CD8-positive, alpha-beta T cell (primary cell): ENCODE measurements at places on chromosomes 2 and 18.

DNA sequence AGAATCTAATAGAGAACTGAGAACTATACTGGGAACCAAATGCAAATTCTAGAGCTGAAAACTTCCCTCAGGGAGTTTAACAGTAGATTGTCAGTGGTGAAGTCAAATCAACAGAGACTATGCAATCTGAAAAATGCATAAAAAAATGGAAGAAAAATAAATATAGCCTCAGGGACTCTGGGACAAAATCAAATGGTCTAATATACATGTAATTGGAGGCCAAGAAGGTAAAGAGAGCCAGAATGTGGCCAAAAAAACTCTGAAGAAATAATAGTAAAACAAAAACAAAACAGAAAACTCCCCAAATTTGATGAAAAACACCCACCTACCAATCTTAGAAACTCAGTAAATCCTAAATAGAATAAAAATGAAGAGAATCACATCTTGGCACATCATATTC is 16.5 kb downstream of the DNAJC27 start:
- DNase-seq = no peak

DNA sequence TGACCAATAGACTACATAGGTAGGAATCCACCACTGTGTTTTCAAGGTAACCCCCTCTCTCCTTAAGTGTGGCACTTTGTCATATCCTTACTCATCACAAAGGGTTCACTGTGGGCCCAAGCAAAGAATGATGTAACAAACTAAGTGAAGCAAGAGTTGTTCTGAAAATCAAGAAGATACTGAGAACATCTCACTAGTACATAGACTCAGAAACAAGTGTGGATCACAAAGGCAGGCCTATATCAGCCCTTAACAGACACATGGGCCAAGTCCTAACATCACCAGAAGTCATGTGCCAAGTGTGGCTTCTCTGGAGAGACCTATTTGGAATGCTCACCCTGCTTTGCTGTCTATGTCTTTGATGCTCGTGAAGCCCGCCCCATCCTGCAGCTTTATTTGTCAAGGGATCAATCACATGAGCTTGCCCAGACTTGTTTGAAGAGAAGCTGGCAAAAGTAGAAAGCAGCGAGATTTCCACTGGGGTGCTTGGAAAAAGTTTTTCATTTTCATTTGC is 131.2 kb upstream of the TTC39C start:
- no peak for DNase-seq

- DNase-seq = no peak
These were observed 175.7 kb downstream of the METTL4 start for GRCh38 chr18:2395427-2396161.

GRCh38 chr2:33145459-33145858 is 198.7 kb downstream of the LTBP1 start:
- DNase-seq = no peak

DNA sequence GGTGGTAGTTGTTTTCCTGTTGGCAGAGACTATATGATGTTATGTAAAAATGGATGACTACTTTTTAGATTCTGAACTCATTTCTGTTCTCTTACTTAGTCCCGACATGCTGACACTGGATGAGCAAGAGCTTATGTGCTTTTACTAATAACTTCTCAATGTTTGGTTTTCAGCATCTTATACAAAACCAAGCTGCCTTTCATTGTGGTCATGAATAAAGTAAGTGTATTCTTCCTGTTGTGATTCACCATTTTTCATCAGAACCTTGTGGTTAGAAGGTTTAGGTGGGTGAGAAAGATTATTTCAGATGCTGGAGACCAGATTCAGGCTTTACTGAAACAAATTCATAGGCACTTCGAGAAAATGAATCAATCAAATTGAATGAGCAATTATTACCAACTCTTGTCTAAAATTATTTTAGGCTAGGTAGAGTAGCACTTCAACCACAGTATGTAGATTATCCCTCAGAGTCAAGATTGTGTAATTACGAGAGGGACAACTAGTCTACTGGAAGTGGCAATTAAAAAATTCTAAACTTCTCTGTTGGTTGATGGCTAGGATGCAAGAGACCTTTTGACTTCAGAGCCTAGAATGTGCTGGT is 9.3 kb downstream of the GPN1 start:
- DNase-seq = no peak

DNA sequence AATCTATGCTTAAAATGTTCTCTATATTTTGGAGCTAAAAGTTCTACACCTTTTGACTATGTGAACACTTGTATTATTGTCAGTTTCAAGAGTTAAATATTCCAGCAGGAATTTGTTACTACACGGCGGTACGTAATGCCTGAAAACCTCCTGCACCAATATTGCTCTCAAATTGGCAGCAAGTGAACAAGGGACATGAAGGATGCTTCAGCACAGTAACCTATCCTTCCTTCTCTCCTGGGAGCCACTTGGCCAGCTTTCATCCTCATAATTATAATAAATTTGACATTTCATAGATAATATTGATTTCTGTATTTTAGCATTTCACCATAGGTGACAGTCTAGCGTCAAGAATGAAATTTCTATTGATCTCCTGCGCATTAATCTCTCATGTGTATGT is 197.6 kb downstream of the NR4A2 start:
- DNase-seq = no peak

GRCh38 chr2:60414495-60415138 is 138.8 kb downstream of the BCL11A start:
- DNase-seq = no peak
